MV-4-11 (cell line): ENCODE measurements at places on chromosomes 3 and 15.

- no peak for DNase-seq
Observed at GRCh38 chr3:123755085-123755484, 129.0 kb downstream of the MYLK start.

DNA sequence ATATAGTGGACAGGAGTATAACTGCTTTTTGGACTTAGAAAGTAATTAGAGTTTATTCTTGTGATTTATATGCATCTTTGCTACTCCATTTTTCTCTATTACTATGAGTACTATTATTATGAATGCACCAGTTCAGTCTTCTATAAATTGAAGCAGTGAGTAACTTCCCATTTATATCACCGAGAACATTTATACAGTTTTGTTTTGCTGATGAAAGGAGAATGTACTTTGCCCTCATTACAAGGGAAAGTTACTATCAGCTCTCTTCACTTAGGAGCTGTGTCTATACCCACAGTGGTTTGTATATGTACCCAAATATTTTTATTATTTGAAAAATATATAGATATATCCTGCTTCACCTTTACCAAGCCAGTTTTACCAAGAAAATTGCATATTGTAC, 5.7 kb downstream of the KBTBD12 start:
- no peak for DNase-seq

- DNase-seq, result no peak
Observed at GRCh38 chr3:132675408-132675807, 15.3 kb downstream of the UBA5 start.

DNA sequence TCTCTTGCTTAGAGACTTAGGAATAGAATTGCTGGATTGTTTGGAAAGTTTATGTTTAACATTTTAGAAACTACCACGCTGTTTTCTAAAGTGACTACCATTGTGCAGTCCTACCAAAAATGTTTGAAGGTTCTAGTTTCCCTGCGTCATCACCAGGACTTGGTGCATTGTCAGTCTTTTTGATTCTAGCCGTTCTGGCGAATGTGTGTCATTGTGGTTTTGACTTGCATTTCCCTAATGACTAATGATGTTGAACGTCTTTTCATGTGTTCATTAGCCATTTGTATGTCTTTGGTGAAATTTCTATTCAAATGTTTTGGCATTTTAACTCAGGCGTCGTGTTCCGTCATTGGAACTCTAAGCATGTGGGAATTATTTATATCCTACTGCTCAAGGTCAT, 58.0 kb downstream of the CHD2 start:
- no peak for DNase-seq

DNA sequence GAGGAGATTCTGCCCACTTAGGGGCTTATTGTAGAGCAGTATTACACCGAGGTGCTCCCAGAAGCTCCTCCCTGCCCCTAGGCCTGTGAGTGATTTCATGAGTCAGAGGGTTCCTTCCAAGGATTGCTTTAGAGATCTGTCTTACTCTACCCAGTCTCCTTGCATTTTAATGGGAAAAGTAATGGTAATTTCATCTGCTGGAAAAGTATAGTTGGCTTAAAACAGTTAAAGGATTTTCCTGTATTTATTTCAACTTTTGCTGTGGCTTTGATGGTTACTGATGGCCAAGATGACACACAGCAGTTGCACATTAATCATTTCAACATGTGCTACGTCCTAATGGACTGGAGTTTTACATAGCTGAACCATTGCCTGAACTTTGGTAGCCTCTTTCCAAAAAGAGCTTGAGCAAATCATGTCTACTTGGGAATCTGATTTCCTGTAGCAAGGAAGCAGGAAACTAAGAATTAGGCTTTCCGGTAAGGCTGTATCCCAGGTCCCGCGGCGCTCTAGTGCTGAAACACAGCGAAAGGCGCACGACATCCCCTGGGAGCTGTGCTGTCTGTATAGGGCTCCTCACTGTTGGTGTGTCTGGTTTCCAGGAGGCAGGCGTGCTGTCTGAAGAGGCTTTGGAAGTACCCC, 9.2 kb upstream of the PGPEP1L start:
- DNase-seq, result no peak

GRCh38 chr3:1026395-1026794, 66.4 kb upstream of the CNTN6 start:
- no peak for DNase-seq

DNA sequence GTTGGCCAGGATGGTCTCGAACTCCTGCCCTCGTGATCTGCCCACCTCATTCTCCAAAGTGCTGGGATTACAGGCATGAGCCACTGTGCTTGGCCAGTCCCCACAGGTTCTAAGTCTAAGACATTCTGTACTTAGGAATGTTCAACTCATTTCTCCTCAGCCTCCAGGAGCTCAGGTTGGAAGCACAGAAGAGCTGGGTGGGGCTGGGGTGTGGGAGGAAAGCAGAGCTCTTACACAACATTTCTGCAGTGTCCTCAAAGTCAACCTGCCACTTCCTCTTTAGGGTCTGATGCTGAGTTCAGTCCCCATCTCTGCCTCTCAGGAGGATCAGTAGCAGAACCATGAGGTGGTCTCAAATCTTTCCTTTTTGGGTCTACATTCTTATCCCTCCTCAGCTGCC, 75.5 kb downstream of the MRPL46 start:
- peak; percentile 80 for DNase-seq

- DNase-seq, result no peak
Observed at GRCh38 chr3:66073464-66074141, 34.9 kb upstream of the MAGI1 start.

DNA sequence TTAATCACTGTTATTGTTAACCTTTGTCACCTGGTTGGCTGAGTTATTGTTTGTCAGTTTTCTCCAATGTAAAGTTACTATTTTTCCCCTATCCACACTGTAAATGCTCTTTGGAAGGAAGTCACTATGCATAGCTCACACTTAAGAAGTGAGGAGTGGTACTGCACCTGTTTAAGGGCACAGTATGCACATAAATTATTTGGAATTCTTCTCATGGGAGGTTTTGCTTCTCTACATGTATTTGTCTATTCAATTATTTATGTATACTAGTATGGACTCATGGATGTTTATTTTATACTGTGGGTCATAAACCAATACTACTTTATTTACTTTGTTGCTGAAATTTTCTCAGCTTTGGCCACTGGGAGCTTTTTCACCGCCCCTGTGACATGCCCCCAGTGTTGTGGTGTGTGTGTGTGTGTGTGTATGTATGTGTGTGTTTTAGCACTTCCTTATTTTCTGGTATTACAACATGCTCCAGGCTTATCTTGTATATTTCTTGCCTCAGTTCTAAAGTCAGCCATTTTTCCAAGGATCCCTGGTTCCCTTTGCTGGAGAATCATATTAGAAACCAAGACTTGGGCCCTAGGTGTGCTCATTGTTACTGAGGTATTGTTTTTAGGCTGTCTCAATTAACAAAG, 290.5 kb downstream of the KBTBD8 start:
- peak; percentile 88 for DNase-seq

DNA sequence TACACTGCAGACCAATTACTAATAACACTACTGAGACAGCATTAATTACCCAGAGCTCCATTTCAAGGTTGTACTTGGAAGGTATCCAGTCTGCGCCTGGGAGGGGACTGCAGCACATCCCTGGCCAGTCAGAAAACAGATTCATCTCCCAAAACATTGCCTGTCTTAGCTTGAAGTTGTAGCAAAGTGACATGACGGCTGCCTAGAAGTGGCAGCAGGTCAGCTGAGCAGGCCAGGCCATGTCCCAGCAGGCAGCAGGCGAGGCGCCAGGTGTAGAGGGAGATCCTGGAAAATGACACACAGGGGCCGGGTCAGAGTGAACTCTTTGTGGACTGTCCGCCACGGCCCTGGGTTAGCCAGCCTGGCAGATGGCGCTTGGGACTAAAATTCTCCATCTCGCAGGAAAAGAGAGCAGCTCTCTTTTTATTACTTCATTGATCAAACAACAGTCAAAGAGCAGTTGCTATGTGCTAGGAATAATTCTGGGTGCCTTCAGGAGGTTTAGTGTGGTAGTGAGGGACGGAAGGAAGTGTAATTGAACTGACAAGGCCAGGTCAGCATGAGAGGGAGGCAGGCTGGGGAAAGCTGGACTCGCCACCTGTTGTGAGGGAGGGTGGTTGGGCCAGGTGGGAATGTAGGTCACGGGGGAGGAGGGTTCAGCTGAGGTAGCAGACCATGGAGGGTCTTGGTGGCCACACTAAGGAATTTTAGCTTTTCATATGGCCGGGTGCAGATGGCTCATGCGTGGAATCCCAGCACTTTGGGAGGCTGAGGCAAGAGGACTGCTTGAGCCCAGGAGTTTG, 1.3 kb upstream of the MAP6D1 start:
- no peak for DNase-seq

DNA sequence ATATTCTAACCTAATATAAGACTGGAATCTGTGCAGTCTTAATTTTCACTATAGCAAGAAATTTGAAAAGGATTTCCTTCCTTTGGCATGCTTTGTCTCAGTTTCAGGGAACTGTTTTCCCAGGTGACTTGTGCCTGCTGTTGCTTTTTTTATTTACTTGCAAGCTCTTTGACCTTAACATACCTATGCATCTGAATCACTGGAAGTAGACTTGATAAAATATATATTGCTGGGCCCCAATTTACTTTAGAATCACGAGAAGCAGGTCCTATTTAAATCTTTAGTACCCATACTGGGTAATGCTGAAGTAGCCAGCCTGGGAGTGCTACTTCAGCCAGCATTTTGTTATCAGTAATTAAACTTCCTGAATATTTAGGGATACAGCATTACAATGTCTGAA, 257.9 kb upstream of the ALCAM start:
- DNase-seq, result no peak

- DNase-seq, result no peak
Observed at GRCh38 chr3:127394984-127395662, 107.3 kb upstream of the PRR20G start.

- no peak for DNase-seq
Observed at GRCh38 chr3:129245141-129245540, 4.3 kb upstream of the COPG1 start.

DNA sequence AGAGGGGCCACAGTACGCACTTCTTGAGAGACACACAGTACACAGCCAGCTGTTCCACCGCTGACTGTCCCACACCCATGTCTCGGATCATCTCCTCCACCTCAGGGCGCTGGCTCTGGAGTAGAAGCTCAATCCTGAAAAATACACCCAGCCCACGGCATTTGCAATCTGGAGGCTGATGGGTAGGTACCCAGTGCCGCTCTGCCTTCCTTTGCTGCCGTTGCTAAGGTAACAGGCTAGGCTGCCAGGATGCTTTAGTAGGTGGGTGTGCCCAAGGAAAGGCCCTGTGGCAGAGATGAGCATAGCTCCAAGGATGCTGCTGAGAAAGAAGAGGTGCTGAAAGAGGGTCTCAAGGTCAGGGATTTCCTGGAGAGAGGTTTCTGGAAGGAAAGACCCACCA, 14.6 kb downstream of the TRAIP start:
- DNase-seq, result no peak

GRCh38 chr15:36978126-36978525, 122.2 kb downstream of the MEIS2 start:
- DNase-seq, result no peak

GRCh38 chr15:89359471-89360293, 25.1 kb upstream of the POLG start:
- DNase-seq, result no peak

DNA sequence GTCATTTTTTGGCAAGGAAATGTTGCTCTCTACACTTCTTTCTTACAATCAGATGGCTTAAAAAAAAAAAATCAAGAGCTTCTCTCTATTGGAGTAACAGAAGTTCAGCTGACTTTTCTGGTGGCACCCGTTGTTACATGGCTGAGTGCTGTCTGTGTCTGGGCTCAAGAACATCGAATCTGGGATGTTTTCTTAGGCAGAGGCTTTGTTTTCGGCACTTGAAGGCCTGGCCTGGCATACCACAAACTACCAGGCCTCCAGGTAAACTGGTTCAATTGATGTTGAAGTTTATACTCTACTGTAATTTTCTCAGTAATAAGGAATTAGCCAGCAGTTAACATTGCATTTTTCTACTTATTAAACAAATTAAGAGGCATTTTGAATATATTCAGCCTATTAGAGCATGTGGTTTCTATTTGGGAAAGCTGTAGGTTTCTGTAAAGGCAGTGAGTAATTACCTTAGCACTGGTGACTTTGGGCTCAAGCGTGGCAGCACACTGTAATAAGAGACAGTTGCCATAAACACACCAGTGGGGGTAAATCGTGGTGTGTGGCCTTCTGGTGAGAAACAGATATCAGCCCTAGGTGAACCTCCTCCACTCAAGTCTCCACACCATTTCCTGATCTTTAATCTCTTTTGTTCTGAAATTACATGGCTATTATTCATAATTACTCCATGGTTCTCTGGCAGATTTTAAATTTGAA, 544.7 kb downstream of the MECOM start:
- no peak for DNase-seq

DNA sequence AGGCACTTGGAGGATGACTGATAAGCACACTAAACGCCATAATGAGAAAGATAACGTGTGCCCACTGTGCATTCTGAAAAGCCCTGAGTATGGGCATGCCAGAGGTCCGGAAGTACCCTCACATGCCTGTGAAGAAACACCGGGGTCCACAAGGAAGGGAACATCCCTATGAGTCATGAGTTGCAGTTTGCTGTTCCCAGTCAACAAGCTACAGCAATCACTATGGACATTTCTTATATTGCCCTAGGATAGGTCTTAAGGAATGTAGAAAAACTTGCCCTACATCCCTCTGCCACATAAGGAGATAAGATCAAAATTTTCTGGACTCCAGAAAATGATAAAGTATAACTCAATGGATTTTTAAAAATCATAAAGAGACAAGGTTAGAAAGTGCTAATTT, 9.9 kb downstream of the MB21D2 start:
- DNase-seq, result no peak

DNA sequence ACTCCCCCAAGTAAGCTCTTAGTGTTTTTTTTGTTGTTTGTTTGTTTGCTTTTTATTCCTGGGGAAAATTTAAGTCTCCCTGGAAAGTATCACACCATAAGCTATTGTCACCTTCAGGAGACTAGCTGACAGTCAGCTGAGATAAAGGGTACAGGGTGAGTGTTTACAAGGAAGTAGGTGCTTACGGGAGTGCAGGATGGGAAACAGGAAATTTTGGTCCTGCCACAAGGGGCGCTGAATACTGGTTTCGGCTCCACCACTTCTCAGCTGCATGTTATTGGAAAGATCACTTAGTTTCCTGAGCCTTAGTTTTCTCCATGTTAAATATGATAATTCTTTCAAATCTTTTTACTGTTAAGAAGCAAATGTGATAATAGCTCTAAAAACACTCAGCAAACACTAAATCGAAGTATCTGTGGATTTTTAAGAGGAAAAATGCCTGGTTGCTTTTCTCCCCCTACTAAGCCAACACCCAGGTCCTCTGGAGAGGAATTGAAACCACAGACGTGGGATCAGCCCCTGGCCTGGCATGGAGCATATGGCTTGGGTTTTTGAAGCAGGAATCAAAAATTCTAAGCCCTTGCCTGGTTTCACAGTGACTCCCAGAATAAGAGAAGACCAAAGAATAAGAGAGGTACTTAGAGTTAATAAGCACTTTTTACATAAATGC, 90.7 kb downstream of the SCN11A start:
- DNase-seq, result peak; percentile 69
